ENCODE measurements at places on chromosomes 11 and 22.

- no peak for DNase-seq
Observed at GRCh38 chr11:20357150-20357549, 6.4 kb upstream of the HTATIP2 start.

DNA sequence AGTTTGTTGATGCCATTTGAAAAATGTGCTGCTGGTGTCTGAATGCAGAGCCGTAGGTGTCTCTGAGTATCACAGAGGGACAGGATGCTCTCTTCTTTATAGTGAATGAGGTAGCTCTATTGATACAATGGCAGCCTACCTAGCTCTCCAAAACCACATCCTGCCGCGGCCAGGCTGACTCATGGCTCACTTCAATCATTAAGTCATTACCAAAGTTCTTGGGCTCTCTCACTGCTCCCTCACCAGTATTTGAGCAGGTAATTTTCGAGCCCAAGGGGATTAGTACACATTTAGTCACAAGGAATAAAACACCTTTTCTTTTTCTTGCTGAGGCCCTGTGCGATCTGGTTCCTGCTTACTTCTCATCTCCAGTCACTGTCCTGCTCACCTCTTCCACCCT lies 509.0 kb upstream of the LARGE1 start:
- DNase-seq: no peak

- DNase-seq: no peak
Observed at GRCh38 chr22:17109113-17109865, 11.9 kb downstream of the TMEM121B start.

DNA sequence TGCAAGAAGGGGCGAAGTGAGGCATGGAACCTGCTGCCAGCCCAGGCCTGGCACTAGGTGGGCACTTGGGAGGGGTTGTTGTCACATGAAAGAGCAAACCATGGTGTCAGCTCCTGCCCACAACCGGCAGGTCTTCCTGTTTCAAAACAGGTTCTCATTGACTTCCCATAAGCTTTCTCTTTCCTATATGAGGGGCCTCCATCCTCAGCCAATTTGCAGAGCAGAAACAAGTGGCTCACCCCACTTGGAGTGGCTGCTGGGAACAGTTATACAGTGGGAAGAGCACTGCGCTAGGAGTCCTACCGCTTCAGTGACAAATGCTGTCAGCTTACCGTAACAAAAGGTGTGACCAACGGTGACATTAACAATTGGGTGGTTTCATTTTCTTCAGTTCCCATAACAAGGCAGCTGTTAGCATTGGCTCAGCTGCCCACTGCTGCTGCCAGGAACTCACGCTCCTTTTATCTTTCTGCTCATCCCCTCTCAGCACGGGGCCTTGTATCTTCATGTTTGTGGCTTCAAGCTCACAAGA lies 10.2 kb upstream of the SSTR3 start:
- DNase-seq: no peak

- no peak for DNase-seq
Observed at GRCh38 chr11:111494040-111494439, 18.1 kb downstream of the BTG4 start.

DNA sequence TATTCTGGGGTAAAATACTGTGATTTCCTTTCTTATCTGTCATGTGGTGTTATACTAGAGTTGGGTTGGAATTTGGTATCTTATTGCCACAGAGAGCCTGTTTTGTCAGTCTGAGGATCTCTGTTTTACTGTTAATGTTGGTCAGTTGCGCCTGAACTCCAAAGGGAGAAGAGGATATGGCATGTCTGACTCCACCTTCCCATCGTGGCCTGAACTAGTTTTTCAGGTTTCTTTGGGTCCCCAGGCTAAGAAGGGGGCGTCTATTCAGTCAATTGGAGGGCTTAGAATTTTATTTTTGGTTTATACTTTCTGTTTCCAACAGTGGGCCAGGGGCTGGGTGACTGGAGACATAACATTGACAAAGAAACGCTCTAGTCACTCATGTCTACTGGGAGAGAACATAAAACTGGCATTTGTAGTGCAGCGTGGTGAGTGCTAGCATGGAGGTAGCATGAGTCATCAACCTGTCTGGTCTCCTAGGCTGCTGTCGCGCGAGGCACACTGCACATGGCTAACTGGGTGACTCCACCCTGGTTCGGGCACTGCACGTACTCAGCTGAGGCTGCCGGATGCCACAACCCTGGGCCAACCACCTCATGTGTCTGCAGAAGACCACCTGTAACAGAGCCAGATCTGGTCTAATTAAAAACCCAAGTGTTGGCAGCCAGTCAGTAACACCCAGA lies 120.1 kb upstream of the OR9Q1 start:
- peak; percentile 11 for DNase-seq

GRCh38 chr11:94201004-94201465 lies 72.4 kb downstream of the PANX1 start:
- no peak for DNase-seq

DNA sequence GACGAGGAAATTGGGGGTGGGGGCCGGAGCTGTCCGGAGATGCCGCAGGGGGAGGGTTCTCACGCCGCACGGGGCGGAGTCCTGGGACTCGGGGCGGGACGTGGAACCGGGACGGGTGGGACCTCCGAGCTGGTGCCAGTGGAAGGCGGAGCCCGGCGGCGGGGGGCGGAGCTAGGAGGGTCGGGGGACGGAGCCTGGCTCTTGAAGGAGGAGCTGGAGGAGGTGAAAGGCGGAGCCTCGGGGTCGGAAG lies 271 bp downstream of the FKBP2 start:
- no peak for DNase-seq

DNA sequence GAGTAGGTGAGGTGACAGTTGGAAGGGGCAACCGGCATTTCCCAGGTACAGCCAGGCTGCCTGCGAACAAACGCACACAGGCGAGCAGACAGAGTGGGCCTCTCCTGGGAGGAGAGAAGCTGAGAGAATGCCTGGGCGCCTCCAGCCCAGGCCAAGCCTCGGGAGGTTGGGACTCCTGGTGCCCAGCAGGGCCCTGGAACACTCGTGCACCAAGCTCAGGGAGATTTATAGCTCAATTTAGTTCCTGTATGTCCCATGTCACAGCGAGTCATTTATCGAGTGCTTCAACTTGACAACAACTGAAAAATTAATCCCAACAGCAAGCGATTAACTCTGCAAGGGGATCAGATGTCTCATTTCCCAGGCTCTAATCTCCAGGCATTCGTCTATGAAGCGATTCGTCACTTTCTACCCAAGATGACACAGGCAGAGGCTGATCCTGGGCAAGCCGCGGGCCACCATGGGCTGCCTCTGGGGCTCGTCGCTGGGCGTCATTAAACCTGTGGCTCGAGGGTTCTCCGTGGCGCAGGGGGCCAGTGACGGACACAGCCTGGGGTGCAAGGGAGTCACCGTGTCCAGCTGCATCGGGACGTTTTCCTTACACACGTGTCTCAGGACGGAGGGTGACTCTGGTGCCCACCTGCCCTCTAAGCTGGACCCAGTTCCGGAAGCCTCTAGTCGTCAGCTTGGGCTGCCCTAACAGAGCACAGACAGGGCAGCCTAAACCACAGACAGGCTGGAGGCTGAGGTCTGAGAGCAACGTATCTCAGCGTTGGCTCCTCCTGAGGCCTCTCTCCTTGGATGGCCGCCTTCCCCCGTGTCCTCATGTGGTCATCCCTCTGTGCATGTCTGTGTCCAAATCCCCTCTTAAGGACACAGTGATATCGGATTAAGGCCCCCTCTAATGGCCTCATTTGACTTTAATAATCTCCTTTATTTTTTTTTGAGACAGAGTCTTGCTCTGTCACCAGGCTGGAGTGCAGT lies 154.1 kb downstream of the CTTN start:
- no peak for DNase-seq

GRCh38 chr11:20311444-20311843 lies 52.1 kb upstream of the HTATIP2 start:
- DNase-seq: no peak

DNA sequence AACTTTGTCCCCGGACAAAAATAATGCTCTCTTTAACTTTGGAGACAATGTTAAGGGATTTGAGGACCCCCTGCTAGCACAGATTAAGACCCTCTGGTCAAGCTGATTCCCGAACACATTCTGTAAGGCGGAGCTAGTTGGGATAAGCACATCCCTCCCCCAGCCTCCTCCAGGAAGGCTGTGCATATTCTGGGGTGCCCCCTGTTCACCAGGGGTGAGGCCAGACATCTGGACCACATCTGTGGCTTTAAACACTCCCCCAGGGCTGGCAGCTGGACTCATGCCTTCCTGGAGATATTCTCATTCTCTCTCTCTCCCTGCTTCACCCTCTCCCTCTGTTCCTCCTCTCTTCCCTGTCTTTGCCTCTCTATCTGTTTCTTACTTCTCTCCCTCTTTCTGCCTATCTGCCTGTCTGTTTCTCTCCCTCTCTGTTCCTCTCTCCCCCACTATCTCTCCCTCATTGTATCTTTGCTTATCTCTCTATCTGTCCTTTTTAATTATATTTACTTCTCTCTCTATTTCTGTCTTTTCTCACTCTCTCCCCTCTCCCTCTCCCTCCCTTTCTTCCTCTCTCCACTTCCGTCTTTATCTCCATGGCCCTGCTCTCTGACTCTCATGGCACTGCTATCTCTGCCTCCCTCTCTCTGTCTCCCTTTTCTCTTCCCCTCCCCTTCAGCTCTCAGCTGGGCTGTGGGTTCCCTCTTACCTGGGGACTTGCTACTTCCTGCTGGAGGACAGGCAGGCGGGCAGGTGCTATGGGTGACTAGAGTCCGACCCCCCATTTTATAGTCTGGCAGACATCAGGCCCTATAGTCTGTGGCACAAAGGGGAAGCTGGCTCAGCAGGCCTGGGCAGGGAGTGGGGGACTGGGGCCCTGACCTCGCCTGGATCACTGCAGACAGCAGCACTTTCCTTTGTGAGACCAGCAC lies at the start of gene CRYBB1:
Gene CRYBB1, minus strand, starts transcription at position 757 of the 929 bp plus-strand sequence. CDS start 1,708 bp downstream, outside the sequence.
- DNase-seq: no peak

DNA sequence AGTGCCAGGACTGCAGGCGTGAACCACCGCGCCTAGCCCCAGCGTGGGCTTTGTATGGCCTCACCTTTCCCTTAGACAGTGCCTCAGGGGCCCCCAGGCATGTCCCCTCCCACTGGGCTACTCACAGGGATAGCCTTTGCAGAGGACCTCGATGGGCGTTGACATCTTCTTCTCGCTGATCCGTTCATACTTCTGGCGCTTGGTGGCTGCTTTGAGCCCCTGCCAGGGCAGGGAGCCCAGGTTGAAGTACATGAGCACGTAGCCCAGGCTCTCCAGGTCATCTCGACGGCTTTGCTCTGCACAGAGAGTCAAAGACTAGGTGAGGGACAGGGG lies 17.5 kb downstream of the CSNK1E start:
- no peak for DNase-seq

DNA sequence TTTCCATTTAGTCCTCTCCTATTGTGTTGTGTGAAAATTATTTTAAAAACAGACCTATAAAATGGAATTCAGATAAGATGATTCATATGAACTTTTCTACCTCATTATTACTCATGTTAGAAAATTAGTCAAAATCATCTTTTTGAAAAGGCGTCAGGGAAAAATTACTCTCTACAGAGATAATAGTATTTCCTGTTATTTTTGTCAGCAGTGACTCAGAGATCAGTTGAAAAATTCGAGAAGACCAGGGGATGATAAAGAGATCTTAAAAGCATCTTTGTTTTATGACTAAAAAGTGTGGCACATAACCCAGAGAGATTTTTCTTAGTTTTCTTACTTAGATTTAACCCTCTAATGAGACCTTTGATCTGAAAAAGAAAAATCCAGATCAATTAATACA lies 157.9 kb upstream of the CARD18 start:
- DNase-seq: no peak

- DNase-seq: no peak
Observed at GRCh38 chr11:84634309-84634708, 992.8 kb downstream of the DLG2 start.

DNA sequence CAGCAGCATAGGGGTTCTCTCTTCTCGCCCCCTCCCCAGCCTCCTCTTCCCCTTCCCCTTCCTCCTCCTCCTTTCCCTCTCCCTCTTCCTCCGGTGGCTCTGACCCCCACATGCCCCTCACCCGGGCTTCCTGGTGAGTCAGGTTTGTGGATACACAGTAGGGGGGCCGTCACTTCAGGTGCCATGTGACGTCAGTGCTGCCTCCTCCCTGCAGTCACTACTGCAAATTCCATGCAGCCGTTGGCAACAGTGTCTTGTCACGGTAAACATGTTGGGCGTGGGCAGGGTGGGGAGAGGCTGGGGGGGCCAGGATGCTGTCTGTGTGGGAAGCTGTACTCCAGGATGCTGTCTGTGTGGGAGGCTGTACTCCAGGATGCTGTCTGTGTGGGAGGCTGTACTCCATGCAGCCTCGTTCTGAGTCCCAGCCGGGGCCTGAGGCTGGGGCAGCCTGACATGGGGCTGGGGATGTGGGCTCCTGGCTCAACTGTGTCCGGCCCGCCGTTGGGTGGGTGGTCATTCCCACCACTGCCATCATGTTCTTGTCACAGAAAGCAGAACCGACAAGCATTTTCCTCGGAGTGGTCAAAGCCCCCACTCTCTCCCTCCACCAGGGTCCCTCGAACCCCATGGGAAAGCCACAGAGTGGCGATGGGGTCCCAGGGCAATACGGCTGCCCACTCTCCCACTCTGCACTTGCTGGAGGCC lies 2.4 kb upstream of the MUC2 start:
- no peak for DNase-seq

- DNase-seq: peak; percentile 20
Observed at GRCh38 chr11:1936781-1937615, 10.1 kb upstream of the MRPL23 start.

DNA sequence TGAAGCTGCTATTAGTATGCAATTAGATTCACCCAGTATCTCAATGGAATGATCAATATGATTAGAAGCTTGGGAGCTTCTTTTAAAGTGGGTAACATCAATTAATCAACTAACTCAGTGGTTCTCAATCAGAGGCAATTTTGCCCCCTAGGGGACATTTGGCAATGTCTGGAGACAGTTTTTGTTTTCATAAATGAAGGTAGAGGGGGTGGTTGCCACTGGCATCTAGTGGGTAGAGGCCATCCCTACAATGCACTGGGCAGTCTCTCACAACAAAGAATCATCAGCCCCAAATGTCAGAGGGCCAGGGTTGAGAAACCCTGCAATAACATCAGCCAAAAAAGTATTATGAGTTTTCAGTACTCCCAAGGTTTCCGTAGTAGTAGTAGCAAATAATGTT lies 5.9 kb upstream of the AMOTL1 start:
- peak; percentile 49 for DNase-seq

GRCh38 chr11:13109616-13110015 lies 100.5 kb downstream of the RASSF10 start:
- no peak for DNase-seq

- no peak for DNase-seq
Observed at GRCh38 chr11:134730561-134731212, 318.6 kb upstream of the B3GAT1 start.

DNA sequence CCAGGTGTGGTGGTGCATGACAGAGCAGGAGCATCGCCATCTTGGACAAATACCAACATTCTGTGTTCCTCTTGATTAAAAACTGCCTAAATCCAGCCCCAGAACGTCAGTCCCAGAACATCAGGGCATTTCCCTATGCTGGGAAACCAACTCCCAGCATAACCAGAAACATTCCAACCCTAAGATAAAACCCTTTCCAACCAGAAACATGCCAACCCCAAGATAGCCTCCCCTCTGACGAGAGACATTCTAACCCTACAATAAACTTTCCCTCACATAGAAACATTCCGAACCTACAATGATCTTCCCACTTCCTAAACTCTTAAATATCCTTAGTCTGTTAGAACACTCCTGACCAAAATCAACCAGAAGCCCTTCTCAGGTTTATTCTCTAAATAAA lies 11.6 kb downstream of the PLAAT4 start:
- no peak for DNase-seq

All from BE2C (cell line).